Stimulated activated naive CD8-positive, alpha-beta T cell treated with anti-CD3 and anti-CD28 coated beads, Interleukin-15, Interleukin-2, amounts not matched to agents 100 U/mL and 50 U/mL, for 24 hours (primary cell): ENCODE measurements at places on chromosomes 5 and 9.
A peak's percentile ranks its signal among the peaks of the same experiment; 100 is the strongest.

DNA sequence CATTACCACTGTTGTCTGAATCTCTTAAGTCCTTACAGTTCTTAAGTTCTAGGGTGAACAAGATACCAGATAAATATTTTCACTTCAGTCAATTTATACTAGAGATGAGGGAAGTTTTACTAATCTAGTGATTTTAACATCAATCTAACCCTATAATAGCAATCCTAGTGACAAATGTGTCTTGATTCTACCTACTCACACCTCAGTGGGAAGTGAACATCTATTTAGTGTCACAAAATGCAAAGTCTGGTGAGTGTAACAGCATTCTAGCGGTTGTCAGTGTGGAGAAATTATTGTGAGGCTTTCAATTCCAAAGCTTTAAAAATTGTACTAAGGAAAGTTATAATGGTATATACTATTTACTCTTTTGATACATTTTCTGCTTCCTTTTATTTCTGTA lies 225.8 kb upstream of the CYLC2 start:
- no peak for DNase-seq

DNA sequence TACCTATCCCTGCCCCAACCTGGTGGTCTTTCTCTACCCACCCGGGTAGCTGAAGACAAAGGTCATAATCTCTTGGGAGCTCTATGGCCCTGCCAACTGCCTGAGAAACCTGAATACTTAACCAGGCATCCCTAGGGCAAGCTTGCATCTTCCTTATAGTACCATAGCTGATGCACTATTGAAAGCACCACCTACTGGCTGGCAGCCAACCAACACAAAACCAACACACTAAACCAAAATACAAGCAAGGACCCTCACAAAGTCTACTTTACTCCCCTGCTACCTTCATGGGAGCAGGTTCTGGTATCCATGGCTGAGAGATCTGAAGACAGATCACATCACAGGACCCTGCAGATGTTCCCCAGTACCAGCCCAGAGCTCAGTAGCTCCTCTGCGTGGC lies 171.8 kb upstream of the TAS2R1 start:
- DNase-seq: no peak

DNA sequence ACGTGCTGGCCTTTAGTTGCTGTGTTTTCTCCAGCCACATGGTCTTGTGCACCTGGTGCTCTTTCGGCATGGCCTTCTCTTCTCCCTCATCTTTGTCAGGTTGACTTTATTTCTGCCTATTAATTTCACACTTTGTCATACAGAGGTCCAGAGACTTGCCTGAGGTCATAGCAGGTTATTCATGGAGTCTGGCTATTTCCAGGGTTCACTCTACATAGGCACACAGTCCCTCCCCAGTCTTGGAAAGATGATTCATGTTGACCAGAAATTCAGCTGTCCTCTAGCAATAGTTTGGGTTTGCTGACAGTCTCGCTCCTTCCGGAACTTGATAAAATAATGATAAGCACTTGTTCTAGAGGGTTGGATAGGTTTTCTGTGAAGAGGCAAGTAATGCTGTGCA lies 81.6 kb downstream of the ARHGAP26 start:
- DNase-seq: no peak

DNA sequence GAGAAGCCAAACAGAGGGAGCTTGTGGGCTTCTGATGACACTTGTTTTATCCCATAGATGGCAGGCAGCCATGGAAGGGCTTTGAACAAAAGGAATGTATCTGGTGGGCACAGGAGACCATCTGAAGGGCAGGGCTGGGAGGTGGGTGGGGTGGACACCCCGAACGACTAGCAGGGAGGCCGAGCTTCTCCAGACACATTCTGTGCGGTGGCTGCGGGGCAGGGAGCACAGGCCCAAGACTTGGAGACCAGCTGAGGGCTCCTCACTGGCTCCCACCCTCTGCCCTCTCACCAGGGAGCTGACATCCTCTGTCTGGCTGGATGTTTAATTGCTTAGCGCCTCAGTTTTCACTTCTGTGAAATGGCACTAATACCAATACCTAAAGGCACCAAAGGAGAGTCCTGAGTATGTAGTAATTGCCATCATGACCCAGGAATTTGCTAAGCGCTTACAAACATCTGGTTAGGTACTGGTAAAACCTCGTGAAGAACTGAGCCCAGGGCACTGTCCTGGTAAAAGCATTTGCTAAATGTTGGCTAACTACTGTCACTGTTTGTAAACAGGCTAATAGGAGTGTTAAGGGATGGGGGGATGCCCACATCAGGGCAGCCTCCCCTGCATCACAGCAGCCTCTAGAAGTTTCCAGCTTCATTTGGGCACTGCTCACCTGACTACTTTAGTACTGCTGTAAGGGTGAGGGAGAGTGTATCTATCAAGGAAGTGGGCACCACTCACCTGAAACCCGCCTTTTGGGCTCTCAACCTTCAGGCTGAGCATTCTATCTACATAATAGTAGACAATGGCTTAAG lies 2.1 kb upstream of the PHF2 start:
- DNase-seq: no peak

DNA sequence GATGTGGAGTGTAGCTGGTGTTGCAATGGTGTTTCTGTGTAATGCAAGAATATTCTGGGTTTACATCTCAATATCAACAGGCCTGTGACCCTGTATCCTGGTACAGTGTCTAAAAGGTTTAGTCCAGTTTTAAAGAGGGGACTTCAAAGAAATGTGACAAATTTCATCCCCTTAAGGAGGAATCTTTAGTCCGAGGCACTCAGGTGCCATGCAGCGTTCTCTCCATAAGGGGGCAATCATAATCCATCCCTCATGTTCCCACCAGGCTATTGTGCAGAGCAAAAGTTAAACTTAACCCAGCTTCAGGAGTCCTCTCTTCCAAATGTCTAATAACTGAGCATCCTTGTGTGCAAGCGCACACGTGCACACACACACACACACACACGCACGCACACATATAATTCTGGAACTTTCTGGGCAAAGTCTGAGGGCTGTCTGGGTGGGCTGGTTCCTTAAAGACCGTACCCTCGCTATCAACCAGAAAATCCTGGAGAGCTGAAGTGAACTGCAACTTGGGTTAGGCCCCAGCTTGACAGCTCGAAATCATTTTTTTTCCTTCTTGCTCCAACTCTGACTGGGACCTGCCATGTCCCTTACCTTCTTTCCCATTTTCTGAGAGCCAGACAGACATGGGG lies 46.0 kb downstream of the CRB2 start:
- DNase-seq: peak; percentile 15

DNA sequence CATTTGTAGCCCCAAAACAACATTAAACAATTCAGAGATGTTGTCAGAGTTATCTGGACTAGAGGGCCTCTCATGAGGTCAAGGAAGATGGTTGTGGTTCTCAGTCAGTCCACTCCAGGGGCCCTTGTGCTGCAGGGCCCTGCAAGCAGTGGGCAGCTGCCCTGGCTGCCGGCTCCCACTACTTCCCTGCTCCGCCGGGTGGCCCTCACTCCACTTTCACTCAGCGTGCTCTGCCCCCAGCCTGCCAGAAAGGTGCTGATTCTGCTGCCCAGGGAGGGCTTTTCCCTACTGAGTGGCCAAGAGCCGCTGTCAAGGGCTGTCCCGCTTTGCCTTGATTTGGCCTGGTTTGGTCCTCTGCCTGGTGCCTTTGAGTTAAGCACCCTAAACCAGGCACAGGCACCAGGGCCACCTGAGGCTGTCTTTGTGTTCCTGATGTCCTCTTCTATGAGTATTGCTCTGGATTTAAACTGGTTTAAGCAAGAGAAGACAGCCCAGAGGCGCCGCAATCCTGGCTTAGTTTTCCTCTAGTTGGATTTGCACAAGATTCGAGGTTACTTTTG lies 117.2 kb downstream of the GADD45G start:
- no peak for DNase-seq
